ENCODE measurements at places on chromosomes 7 and 10.

DNA sequence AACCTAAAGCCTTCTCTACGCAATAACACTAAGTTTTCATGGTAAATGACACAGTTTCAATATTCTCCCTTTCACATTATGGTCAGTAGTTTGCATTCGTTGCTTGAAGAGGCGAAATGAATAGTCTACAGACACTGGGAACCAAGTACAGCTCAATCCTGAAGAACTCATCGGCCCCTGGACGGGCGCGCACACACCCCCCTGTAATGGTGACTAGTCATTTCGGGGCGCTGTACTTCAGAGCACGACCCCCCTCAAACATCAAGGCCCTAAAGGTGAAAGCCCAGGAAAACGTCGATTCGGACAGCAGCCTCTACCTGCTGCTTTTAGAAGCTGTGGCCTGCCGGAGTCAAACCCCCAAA, 1.0 kb downstream of the NT5C2 start:
- no peak for DNase-seq

DNA sequence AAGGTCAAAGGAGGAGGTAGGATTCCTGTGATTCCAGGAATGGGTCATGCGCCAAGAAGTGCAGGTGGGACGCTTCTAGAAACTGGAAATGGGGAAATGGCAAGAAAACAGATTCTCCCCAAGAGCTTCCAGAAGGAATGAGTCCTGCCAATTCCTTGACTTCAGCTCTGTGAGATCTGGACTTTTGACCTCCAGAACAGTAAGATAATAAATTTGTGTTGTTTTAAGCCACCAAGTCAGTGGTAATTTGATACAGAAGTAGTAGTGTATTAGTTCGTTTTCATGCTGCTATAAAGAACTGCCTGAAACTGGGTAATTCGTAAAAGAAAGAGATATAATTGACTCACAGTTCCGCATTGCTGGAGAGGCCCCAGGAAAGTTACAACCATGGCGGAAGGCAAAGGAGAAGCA, 178.6 kb upstream of the GALNT17 start:
- no peak for DNase-seq

DNA sequence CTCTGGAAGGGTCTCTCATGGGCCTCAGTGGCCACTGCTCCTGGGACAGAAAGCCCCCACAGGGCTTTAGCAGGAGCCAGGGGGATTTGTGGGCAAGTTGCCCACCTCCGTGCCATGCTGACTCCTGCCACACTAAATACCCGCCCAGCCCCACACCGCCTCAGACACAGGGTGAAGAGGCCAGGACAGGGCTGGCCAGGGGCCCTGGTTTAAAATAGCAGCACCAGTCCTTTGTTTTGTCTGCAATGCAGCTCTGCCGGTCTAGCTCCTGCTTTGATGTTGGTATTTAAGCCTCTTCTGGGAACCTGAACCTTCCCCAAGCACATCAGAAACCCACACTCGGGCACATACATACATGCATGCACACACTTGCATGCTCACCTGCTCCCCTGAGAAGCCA, 14.4 kb upstream of the TNRC18 start:
- no peak for DNase-seq

- DNase-seq = peak; percentile 21
Observed at GRCh38 chr7:135976312-135977006, 700 bp downstream of the MTPN start.

- DNase-seq = no peak
Observed at GRCh38 chr7:114860206-114860605, 61.7 kb upstream of the MDFIC start.

DNA sequence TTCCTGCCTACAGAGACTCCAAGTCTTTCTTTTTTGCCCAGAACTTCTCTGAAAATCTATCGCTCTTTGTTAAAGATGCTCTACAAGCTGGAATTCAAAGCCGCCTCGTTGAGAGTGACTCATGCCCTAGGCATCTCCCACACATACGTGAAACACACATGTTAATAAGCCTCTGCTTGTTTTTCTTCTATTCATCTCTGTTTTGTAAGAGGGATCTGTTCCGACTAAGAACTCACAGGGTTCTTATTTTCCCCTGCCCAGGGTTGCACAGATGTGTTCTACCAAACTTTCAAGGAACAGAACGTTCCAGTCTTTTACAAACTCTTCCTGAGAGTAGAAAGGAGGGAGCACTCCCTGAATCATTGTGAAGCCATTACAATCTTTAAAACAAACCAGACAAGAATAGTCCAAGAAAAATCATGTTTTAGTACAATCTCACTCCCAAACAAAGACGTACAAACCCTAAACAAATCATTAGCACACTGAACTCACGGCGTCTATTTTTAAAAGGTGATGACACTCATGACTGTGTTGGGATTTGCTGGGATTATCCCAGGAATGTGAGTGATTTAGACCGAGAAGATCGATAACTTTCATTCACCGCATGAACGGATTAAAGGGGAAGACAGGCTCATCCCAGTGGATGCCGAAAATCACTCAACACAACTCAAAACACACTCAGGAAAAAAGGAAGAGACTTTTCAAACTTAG, 55.3 kb upstream of the INPP5A start:
- DNase-seq = peak; percentile 80

DNA sequence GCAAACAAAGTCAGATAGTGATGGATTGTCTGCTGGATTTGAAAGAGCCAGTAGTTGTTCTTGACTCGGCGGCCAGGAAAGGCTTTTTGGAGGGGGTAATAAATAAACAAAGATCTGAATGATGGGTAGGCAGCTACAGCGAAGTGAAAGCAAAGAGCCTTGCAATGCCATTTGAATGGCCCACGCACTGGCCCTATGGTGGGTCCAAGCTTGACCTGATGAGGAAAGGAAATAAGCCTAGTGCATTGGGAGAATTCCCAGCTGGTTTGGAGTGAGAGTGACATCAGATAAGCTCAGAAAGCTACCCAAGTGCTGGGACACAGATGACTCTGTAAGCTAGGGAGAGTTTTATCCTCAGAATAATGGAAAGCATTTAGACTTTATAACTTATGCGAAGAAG, 365.2 kb downstream of the PLXDC2 start:
- no peak for DNase-seq

GRCh38 chr7:55180963-55181542, 162.2 kb downstream of the EGFR start:
- DNase-seq = no peak

DNA sequence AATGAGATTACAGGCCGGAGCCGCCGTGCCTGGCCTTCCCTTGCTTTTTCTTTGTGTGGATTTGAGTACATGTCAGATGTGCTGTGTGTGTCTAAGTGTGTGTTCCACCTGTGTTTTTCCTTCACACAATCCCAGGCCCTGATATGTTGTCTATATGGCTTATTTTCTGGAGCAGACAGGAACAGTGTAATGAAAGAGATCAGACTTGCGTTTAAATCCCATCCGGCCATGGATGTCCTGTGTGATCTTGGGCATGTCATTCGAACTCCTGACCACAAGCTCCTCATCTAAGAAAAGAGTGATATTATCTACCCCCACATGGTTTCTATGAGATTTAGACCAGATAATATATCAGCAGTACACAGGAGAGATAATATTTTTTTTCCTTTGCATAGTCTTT, 37.2 kb downstream of the APBB1IP start:
- no peak for DNase-seq

- peak; percentile 4 for DNase-seq
Observed at GRCh38 chr7:28406192-28406591, 6.1 kb upstream of the CREB5 start.

GRCh38 chr7:99325001-99325493, 651 bp upstream of the ARPC1A start:
- DNase-seq = no peak

DNA sequence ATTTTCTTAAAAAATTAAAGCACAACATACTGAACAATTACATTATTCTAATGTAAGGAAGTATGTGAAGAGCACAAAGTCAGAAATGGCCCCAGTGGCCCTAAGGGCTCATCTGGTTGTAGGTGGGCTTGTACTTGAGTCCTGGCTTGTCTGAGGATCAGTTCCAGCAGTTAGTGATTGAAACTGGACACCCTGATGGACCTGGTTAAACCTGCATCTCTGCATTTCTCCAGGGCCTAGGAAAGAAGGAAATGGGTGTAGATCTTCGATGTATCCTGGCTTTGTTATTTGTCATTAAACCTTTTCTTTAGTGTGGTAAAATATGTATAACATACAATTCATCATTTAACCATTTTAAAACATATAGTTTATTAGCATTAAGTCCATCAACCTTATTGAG, 9.7 kb upstream of the AKR1C2 start:
- no peak for DNase-seq

GRCh38 chr10:99743841-99744240, 11.8 kb downstream of the CUTC start:
- DNase-seq = no peak

GRCh38 chr7:157010588-157011332, at the start of gene MNX1:
Gene MNX1, minus strand, starts transcription at chr7:157010663. Its CDS starts 313 bp downstream, at chr7:157010350.
- DNase-seq = no peak

GRCh38 chr10:21048068-21048467, 151.0 kb upstream of the NEBL start:
- no peak for DNase-seq

DNA sequence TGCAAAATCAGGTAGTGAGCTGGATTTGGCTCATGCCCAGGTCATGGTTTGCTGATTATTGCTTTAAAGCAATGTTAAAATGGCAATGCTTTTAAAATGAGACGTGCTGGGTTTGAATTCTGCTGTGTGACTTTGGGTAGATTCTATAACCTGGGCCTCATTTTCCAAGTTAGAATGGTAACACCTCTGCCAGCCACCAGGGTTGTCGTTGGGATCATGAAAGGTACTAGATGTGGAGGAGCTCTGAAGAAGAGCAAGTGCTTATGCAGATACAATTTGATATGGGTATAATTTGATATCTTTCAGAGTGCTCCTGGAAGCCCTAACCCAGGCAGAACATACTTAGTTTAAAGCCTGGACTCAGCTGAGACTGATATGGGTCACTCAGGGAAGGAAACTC, 60.0 kb downstream of the EVX1 start:
- DNase-seq = no peak

DNA sequence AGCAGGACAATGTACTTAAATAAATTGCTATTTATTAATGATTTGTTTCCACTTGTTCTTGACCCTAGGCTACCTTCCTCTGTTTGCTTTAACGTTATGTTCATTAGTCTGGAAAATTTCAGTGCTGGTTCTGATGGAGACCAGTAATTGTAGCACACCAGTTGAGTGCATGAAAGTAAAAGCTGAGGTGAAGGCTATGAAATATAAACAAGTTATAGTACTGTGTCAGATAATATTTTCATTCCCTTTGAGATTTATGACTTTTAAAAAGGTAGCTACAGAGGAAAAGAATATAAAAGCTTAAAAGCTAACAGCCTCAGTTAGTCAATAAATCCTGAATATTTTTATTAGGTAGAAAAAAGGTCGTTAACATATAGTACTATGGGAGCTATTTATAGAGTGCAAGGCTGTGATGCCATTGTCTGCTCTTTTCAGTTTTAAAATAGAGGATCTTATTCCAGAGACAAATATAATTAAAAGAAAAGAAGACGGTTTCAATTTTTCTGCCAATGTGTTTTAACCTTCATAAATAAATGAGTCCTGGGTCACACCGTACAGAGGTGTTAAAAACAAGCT, 351.8 kb upstream of the ETV1 start:
- no peak for DNase-seq

DNA sequence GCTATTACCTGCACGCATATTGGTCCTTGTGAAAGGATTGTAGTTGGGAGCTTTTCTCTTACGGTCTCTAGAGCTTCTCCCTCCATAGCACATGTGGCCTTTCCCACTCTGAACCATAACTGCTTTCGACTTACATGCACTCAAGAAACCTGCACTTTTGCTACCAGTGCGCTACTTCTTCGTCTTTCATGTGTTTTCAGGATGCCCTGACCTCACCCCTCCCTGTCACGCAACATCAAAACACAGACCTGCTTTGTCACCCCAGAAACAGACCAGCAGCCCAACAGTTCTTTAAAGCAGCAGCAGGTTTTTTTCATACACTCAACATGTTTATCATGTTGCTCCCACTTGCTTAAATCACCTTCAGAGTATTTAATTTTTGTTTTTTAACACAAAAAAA, 243.5 kb upstream of the TCF7L2 start:
- DNase-seq = no peak

GRCh38 chr7:4820405-4820966, 41.3 kb downstream of the PAPOLB start:
- DNase-seq = no peak

DNA sequence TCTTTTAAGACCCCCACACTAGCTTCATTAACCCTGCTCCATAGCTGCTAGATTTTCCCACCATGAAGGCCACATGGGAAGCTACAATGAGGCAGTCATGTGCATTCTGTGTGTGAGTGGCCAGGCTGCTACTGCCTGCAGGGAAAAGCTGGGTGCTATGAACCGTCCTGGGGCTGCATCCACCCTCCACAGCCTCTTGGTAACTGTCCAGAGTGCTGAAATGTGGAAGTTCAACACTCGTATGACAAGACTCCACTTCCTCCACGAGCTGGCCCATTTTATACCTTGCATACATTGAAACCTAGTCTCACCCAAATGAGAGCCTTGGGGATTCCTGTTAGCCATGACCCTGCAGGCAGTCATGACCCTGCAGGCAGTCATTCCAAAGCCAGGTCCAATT, 59.4 kb downstream of the CUZD1 start:
- DNase-seq = peak; percentile 40

DNA sequence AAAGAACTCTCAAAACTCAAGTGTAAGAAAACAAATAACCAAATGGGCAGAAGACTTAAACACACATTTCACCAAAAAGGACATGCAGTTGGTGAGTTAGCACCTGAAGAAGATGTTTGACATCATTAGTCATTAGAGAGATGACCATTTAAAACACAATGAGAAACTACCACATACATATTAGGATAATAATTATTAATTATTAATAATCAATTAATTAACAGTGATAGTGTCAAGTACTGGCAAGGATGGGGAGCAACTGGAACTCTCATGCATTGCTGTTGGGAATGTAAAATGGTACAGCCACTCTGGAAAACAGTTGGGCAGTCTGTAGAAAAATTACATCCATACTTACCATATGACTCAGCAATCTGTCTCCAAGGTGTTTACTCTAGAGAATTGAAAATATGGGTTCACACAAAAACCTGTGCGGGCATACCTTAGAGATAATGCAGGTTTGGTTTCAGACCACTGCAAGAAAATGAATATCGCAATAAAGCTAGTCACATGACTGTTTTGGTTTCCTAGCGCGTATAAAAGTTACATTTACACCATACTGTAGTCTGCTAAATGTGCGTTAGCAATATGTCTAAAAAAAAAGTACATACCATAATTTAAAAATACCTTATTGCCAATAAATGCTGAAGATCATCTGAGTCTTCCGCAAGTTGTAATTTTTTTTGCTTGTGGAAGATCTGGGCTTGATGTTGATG, 30.3 kb downstream of the ARID5B start:
- DNase-seq = no peak

GRCh38 chr7:11213266-11213665, 239.6 kb downstream of the PHF14 start:
- DNase-seq = no peak

- no peak for DNase-seq
Observed at GRCh38 chr7:6725003-6725402, 18.3 kb upstream of the ZNF12 start.
